LNCaP clone FGC (cell line): ENCODE measurements at places on chromosomes 7 and 10.

GRCh38 chr10:34769899-34770298 lies 45.2 kb downstream of the PARD3 start:
- no peak for DNase-seq

GRCh38 chr7:132592936-132593335 lies 16.7 kb upstream of the PLXNA4 start:
- DNase-seq = no peak

- no peak for DNase-seq
These were observed 19.6 kb upstream of the ELFN1 start for GRCh38 chr7:1650363-1651030.

DNA sequence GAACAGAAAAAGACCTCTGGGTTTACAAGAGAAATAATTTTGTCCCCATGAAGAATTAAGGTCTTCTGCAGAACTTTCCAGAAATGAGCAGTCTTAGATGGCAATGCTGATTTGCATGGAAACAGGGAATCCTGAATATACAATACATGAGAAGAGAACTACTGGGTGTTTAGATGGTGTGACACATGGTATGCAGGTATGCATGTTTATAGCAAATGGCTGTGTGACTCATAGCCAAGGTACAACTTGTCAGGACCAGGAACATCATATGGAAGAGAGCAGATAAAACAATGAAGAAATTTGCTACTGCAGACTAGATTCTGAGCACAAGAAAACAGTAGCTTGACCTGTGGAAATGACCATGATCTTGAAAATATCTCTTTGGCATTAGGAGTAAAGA lies 907.8 kb downstream of the GATA3 start:
- no peak for DNase-seq

DNA sequence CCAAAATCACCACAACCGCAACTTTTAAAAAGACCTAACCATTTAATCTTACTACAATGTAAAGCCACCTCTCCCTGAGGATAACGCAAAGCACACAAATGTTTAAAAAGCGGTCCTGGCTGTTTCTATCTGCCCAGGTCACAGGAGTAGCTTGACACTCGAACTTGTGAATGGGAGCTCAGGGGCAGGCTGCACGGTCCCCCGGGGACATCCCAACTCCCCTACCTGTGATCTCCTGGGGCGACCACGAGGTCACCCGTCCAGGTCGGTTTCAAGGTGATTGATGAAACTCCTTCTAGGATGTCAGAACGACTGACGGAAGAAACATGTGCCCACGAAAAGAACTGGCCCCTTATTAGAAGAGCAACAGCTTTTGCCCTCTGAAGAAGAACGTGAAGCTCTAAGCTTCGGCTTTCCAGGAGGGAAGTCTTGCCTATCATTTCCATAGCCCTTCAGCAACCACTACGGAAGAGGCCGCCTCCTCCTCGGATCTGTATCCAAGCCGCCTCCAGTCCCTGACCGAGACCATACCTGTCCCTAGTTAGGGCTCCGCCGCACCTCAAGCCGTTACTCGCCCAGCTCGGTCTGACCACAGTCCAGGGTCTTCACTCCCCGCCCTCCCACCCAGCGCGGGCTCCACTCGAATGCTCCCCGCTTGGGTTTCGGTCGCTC lies 459 bp downstream of the CYCS start:
- DNase-seq = no peak

- DNase-seq = no peak
These were observed 21.7 kb downstream of the CRHR2 start for GRCh38 chr7:30660331-30661255.

GRCh38 chr7:33075818-33076518 lies 13.4 kb upstream of the NT5C3A start:
- peak; percentile 81 for DNase-seq

DNA sequence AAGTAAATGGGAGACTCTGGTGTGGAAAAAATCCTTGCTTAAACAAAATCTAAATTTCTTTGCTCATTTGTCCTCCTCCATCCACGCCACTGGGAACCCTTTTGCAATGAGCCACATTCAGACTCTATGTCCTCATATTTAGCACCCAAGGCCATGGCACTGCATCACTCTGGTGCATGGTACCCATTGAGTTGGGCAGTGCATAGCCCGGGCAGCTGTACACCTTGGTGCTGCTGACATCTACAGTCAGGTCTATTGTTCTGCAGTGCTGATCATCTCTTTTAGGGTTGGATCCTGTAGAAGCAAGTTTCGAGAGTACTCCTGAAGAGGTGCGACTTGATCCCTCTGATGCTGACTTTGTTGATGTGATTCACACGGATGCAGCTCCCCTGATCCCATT lies 6.8 kb downstream of the PNLIPRP1 start:
- DNase-seq = no peak

- no peak for DNase-seq
These were observed 2.5 kb downstream of the TMEM176B start for GRCh38 chr7:150797661-150798060.

- no peak for DNase-seq
These were observed 19.1 kb downstream of the ZMYND11 start for GRCh38 chr10:154348-154747.

DNA sequence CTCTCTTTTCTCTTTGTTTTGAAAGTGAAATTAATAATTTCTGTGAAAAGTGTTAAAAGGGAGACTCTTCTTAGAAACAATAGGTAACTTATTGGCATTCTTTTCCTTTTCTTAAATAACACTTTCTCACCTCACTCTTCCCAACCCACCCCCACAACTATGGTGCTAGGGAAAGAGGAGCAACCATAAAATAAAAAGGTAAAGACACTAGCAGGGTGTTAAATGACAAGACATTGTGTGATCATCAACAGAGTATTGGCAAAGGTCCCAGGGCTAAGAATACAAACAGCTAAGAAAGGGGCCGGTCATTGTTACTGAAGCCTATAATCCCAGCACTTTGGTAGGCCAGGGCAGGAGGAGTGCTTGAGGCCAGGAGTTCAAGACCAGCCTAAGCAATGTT lies 183.7 kb downstream of the NEBL start:
- peak; percentile 23 for DNase-seq

GRCh38 chr10:118621304-118621942 lies 26.0 kb upstream of the PRLHR start:
- DNase-seq = peak; percentile 25

GRCh38 chr7:99667179-99667578 lies 12.6 kb downstream of the CYP3A5 start:
- DNase-seq = no peak
